ENCODE measurements at places on chromosomes 16 and 17.
A peak's percentile ranks its signal among the peaks of the same experiment; 100 is the strongest.

GRCh38 chr16:68951991-68952877, 108.9 kb downstream of the TANGO6 start:
- no peak for DNase-seq

DNA sequence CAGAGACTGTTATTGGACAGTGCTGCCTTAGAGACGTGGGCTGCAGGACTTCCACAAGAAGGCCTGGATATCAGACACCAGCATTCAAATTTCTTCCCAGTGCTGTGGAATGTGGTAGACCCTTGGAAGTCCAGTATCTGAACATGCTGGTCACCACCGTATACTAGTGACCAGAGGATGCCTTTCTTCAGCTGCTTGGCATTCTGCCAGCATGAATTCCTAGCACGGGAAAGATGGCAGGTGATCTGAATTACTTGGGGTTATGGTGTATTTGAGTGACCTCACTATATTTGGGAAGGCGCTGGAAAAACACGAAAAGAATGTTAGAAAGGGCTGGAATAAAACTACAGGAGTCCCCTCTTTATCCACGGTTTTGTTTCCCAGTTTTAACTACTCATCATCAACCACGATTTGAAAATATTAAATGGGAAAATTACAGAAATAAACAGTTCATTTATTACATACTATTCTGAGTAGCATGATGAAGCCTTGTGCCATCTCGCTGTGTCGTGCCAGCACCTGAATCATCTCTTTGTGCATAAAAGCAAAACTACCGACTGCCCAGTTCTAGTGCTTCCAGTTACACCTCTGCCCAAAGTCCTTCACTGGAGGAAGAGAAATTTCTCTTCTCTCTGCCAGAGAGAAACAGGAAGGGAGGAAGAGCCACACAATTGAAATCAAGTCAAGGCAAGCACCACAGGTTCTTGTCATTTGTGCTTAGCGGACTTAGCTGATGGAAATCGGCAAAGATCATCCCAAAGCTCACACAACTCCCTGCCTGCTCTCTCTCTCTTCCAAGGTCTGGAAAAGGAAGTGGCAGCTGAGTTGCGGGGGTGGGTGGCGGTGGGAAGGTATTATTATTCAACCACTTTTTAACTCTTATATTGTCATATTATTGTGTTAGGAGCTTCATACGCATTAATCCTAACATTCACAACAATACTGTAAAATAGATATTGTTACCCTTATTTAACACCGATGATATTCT, 1.4 kb upstream of the CHST4 start:
- DNase-seq, result no peak

DNA sequence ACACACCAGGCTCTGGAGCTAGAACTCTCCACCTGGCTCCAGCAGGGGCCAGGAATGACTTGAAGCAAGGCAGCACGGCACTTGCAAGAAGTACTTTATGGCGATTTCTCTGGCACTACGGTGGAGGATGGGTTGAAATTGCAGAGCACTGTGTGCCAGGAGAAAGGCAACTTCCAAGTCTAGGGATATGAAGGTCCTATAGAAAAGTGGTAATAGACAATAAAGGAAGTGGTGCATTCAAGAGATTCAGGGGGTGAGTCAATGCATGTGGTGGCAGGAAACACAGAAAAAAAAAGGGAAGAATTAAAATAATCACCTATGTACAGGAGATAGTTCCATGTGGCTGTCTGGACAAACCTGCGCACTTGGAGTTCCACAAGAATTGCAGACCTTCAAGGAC, 240.3 kb upstream of the DYNLRB2 start:
- peak; percentile 16 for DNase-seq

DNA sequence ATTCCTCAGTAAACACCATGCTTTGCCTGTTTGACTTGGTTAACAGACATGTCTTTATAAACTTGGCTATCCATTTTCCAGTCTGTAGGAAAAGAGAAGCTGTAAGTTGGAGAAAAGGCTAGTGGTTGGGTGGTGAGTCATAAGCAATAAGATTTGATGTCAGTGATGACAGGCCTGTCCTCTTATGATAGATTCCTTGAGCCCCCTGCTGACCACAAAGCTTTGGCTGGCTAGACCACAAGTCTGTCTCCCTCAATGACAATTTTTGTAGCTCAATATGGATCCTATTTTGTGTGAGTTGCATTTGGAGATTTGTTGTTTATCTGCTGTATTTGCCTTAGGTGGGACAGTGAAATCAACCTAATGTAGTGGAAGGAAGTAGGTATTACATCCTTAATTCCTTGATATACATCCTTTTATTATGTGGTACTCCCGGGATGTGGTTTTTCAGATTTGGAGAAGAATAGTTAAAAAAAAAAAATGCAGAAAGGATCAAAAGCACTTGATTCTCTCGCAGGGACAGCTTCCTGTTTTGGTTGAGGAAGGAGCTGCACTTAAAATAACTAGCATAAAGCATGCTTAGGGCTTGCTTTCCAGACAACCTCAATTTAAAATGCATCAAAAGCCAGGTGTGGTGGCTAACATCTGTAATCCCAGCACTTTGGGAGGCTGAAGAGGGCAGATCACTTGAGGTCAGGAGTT, 67.4 kb downstream of the SIAH1 start:
- peak; percentile 54 for DNase-seq

- no peak for DNase-seq
Observed at GRCh38 chr17:29835435-29836351, 94.3 kb downstream of the SSH2 start.

DNA sequence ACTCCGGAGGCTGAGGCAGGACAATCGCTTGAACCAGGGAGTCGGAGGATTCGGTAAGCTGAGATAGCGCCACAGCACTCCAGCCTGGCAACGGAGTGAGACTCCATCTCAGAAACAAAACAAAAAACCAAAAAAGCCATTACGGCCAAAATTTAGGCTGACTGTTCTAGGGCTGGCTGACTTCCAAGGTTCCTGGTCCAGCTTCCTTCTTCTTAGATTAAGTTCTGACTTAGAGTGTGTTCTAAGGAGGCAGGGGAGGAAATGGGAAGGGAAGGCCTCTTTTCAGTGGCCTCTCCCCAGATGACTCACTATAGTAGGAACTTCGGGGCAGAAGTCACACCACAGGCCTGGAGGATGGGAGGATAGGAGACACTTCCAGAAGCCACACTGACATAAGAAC, 27.7 kb upstream of the CLEC18B start:
- peak; percentile 39 for DNase-seq

DNA sequence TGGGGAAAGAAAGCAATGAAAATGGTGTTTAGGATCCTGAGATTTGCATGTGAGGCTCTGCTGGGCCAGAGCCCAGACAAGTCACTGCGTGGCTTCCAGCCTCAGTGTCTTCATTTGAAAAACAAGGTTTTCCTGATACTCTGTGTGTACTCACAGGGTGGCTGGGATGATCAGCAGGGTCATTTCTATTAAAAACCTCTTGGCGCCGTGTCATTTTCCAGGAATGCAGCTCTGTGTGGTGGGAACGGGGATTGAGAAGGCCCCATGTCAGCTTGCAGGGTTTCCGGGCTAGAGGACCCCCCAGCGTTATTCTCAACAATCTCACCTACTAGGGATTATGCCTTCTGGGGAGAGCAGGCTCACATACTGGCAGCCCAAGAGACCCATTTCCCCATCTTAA, 73.5 kb downstream of the FOXL1 start:
- DNase-seq, result no peak

DNA sequence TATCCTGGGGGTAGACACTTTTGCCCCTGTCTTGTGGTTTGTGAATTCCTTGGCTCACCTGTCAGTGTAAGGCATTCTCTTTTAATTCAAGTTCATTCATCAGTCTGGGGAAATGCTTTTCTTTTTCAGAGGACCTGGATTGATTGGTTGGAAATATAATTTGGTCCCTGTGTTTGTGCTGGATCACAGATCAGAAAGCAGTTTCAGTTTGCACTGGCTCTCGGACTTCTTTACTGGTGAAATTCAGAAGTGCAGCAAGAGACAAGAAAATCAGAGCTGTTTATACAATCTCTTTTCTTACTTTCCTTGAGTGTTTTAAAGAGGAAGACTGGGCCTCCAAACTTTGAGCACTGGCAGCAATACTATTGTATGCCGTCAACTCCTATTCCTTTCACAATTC, 161.8 kb upstream of the KCNJ16 start:
- DNase-seq, result no peak

- no peak for DNase-seq
Observed at GRCh38 chr17:81263371-81264181, 24.5 kb downstream of the NDUFAF8 start.

DNA sequence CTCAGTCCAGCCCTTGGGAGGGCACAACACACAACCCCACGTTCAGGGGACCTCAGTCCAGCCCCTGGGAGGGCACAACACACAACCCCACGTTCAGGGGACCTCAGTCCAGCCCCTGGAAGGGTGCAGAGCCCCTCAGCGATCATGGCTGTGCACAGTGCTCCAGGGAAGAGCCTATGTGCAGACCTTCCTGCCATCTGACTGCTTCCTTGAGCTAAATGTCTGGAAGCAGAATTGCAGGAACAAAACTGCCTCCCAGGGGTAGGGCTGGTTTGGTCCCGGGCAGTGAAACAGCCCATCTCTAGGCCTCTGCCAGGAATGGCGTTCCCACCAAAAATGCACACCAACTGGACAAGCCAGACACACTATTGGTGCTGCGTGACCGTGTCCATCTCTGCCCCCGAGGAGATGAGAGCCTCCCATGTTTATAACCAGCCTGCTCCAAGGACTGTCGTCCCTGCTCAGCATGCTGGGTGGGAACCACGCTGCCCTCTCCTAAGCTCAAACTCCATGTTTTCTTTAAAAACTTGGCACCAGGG, 44.0 kb downstream of the ZNF276 start:
- no peak for DNase-seq
